ENCODE measurements at places on chromosomes 2 and 18. TPM values are rescaled to one million over a fixed set of nuclear protein-coding genes. Genes with fewer than 3 reads are reported as not detected.

Gene C1QL2
- total RNA-seq = not detected

Gene TRABD2A
- total RNA-seq = 67.6 TPM

Gene NAT8
- not detected for total RNA-seq

DNA sequence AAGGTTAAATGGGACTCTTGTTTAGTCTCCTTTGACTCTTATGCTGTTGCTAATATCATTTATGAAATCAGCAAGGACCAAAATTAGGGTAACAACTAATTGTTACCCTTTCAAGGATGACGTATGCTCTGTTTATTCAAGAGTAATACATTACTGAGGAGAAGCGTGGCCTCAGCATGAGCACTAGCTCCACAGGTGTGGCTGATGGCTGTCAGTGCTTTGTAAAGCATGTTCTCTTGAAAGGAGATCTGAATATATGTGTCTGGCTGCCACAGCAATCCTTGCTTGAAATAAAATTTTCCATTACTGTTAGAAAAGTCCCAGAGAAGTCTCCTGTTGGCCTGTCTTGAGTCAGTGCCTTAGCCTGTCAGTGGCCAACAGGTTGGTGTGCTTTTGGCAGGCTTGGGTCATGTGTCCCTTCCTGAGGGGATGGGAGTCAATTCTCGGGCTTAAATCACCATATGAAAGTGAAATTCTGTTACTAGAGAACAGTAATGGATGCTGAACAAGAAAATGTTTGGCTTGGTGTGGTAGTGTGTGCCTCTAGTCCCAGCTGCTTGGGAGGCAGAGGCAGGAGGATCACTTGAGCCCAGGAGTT, 32.7 kb downstream of the ABI2 start:
- H3K4me1 ChIP-seq = no peaks in the 10 kb centered on the region
- no peaks in the 10 kb centered on the region for H3K27me3 ChIP-seq
- no peak for DNase-seq
- H3K4me3 ChIP-seq = no peak overlapping the region

DNA sequence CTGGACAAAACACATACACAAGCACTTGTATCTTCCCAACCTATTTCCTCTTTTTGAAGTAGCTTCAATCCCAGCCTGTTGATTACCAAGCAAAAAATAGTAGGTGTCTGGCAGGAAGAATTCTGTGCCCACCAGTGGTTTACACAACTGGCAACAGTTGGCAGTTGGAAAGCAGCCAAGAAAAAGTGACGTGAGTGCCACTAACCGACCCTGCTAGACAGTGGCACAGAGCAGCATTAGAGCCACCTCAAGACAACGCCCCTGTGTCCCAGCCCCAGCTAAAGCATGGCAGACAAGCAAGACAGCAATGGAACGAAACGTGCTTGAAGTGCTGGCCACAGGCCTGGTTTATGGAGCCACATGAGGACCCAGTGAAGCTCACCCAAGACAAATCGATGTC, 379.6 kb downstream of the FBXO15 start:
- H3K36me3 ChIP-seq = no peaks in the 10 kb centered on the region
- no peaks in the 10 kb centered on the region for H3K27me3 ChIP-seq
- H3K4me1 ChIP-seq = no peaks in the 10 kb centered on the region
- no peak for DNase-seq
- no peak overlapping the region for H3K4me3 ChIP-seq

- H3K4me3 ChIP-seq = no peak overlapping the region
- H3K27ac ChIP-seq = no peak overlapping the region
- no peaks in the 10 kb centered on the region for H3K36me3 ChIP-seq
- no peaks in the 10 kb centered on the region for H3K4me1 ChIP-seq
- no peaks in the 10 kb centered on the region for H3K27me3 ChIP-seq
- DNase-seq = no peak
These were observed 322.8 kb upstream of the TANK start for GRCh38 chr2:160837416-160837815.

DNA sequence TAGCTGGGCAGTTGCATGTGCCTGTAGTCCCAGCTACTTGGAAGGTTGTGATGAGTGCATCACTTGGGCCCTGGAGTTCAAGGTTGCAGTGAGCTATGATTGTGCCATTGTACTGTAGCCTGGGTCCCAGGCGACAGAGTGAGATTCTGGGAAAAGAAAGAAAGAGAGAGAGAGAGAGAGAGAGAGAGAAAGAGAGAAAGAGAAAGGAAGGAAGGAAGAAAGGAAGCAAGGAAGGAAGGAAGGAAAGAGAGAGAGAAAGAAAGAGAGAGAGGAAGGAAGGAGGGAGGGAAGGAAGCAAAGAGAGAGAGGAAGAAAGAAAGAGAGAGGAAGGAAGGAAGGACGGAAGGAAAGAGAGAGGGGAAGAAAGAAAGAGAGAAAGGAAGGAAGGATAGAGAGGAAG, 128.4 kb downstream of the GALNT3 start:
- no peaks in the 10 kb centered on the region for H3K36me3 ChIP-seq
- DNase-seq = no peak
- no peak overlapping the region for H3K27ac ChIP-seq
- H3K4me3 ChIP-seq = no peak overlapping the region
- no peaks in the 10 kb centered on the region for H3K27me3 ChIP-seq

Measured in ovary (tissue), 10 donors.